Stimulated activated CD8-positive, alpha-beta memory T cell treated with anti-CD3 and anti-CD28 coated beads, Interleukin-4, amount 100 ng/mL, for 4 hours (primary cell): ENCODE measurements at places on chromosomes 12 and 14.

- DNase-seq: no peak
These were observed 11.0 kb upstream of the RPS6KL1 start for GRCh38 chr14:74934041-74934440.

DNA sequence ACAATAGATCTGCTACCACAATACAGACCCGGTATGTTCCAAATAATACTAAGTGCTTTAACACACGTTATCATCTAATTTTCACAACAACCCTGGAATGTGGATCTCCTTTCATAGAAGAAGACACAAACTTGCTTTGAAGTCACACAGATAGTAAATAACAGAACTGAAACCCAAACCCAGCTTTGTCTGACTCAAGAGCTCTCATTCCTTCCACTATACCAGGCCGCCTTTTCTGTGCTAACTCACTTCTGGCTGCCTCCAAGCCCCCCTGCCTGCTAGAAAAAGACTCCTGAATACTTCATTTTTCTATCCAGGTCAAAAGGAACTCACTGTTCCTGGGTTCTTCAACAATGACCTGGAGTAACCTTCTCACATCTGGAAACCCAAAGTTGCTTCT is 37.8 kb downstream of the PRPF40B start:
- DNase-seq: no peak

DNA sequence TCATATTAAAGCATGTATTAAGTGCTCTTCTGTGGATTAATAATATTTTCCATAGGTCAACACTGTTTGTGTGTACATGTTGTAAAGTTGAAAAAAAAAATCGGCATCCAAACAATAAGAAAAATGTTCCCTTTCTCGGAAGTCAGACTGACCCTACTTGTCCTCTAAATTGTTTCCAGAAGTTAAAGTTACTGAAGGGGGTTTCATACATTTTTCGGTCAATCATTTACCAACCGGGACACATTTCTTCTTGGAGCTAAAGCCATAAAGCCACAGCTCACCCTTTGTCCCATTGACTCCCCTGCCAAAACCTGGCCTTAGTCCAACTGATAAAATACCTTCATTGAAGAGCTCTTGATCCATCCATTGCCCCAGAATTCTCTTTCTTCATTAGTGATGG is 230.0 kb downstream of the ANO2 start:
- no peak for DNase-seq

GRCh38 chr12:113818833-113819232 is 147.3 kb downstream of the RBM19 start:
- no peak for DNase-seq

GRCh38 chr12:64752833-64753238 is 6.4 kb downstream of the GNS start:
- DNase-seq: no peak

DNA sequence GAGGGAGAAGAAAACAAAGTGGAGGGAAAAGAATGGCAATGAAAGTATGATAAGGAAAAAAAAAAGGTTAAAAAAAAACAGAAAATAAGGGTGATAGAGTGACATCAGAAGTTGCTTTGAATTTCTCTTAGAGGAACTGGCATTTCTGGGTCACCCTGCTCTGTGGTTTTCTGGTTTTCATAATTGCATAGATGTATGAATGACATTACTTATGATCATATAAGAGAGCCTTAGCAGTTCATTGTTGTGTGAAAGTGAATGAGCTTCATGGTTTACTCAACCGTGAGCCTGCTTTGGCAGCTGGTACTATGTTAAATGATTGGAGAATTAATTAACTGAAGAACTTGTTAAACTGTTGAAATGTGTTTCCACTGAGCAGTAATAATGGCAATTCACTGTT is 336.4 kb upstream of the FBXO33 start:
- no peak for DNase-seq

GRCh38 chr14:50820786-50821509 is 10.0 kb downstream of the NIN start:
- no peak for DNase-seq

GRCh38 chr12:127629066-127629820 is 637.7 kb upstream of the TMEM132C start:
- DNase-seq: no peak

GRCh38 chr14:102933618-102934231 is 11.3 kb downstream of the AMN start:
- no peak for DNase-seq

- DNase-seq: no peak
These were observed 207.6 kb upstream of the PDZRN4 start for GRCh38 chr12:40980427-40980961.

DNA sequence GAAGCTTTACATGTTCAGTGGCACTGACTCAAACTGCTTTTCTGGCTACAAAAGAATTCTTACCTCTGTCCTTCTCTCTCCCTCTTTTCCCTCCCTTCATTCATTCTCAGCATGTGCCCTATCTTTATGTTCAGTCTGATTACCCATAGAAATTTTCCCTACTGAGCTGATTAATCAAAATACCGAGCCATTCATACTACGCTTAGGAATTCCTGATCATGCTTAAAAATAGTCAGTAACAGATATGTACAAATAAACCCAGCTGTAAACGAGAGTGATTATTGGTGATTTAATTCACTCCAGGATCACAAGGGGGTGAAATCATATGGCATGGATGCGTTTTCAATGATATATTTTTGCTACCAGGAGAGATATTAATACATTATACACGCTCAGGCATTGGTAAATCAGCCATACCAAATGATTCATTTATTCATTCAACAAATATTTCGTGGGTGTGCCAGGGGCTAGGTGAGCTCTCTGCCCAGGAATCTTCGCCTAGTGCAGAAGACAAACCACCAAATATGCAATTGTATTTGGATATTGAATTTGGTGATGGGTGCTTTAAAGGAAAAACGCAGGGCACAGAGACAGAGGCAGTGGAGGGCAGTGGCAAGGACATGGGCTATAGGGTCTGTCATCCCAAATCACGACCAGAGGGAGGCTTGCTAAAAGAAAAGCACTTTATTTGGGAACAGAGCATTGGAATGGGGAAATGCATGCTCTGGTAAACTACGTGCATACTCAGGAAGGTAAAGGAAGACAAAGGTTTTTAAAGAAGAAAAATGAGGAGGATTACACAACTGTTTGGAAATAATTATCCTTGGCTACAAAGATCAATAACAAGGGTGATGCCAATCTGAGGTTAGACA is 13.9 kb upstream of the VRK1 start:
- DNase-seq: no peak

- DNase-seq: no peak
These were observed 401.4 kb downstream of the RPL10L start for GRCh38 chr14:46250113-46250703.

DNA sequence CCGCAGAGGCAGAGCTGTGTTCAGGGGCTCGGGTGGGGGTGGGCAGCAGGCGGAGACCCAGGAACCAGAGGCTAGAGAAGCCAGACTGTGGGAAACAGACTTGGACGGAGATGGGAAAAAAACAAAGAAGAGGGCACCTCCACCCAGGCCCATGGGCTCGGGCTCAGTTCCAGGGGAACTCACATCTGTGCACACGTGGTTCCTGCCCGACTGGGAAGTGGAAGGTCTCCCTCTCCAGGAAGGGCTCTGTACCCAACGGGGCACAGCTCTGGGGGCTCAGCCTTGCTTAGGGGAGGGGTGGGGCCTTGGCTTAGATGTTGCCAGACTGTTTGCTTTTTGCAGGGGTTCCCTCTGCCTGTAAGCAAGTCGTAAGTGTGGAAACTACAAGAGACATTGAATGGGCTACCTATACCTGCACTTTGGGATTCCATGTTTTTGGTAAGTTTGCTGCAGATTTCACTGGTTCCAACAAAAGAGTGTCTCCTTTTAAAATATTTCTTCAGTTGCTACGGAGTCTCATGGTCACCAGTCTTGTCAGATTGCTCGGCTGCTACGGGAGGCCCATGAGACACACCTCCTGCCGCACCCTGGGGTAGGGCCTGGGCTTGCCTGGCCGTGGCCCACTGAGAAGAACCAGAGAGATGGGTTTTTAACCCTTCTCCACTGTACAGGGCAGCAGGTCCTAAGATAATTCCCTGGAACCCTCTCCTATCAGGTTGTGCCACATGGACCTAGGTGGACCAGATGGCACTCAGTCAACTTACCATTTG is 127.6 kb upstream of the EVL start:
- no peak for DNase-seq

GRCh38 chr12:115337693-115338543 is 653.9 kb upstream of the TBX3 start:
- DNase-seq: no peak

DNA sequence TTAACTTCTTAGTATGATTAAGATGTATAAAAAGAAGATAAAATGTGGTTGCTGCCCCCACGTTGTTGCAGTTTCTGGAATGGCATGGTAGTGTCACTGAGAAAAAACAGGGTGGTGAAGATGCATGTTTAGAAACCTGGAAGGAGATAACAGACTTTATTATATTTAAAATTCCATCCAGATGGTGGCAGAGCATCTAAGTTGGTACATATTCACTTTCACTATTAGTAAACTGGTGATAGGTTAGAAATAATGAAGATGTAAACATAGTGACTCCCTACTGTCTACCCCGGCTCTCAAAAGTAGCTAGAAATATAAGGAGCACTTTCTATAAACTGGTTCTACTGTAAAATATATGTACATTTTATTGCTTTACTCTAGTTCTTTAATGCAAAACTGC is 279.3 kb downstream of the NPAS3 start:
- DNase-seq: no peak

DNA sequence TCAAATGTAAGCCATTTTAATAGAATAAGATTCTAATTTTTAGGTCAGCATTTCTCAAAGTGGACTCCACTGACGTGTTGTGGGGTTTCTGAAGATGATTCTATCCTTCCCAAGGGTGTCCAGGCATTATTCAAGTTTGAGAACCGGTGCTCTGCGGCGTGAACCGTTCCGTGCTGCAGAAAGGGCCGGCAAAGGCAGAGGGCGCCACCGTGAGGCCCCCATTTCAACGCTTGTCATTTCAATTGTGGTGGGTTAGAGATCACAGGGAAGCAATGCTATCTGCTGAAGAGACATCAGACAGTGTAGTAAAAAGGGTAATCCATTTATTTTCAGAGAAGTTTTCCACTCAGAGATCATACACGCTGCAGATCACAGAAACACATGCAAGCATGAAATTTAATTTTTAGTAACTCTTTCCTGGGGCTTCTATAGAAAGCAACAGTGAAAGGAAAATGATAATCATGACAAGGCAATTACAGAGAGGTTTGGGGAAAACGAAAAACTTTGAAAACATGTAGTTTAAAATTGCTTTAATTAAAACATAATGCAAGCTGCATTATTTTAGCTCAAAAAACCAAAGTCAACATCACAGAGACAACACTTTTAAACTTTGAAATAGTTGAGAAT is 201.7 kb downstream of the EXOC5 start:
- DNase-seq: no peak

DNA sequence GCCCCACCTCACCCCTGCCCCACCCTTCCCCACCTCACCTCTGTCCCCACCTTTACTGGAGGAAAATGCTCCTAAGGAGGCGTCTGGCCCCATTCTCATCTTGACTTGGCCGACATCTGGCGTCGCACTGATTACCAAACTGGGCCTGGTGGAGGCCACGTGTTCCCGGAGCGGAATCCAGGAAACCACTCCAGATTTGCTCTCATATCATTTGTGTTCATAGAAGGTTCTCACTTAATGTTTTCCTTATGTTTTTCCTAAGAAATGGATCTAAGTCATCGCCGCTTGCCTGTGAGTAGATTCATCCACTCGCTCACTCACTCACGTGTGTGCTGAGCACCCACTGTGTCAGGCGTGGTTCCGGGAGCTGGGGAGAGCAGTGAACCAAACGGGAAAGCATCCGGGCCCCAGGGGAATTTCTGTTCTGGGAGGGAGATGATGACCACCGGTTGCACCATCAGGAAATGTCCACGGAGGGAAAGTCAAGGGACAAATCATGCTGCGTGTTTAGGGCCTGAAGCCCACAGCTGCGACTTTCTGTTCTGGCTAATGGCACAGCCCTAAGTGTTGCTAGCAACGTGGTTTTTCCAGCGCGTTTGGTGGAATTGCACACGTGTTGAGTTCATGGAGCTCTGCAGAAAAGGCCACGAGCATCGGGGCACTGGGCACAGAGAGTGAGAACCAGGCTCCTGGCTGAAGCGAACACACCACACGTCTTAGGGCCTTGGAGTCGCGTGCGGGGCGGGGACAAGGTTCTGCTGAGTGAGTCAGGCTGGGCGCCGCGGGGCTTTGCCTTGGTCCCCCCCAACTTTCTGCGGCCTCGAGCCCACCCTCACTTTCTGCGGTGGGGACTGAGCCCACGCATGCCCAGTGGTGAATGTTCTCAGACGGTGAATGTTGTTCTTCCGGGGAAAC is 57.7 kb downstream of the ADGRD1 start:
- no peak for DNase-seq
